ENCODE measurements at places on chromosomes 12 and 14.

- no peak for DNase-seq
Measured at GRCh38 chr12:42916143-42916542, 326.6 kb upstream of the PRICKLE1 start.

DNA sequence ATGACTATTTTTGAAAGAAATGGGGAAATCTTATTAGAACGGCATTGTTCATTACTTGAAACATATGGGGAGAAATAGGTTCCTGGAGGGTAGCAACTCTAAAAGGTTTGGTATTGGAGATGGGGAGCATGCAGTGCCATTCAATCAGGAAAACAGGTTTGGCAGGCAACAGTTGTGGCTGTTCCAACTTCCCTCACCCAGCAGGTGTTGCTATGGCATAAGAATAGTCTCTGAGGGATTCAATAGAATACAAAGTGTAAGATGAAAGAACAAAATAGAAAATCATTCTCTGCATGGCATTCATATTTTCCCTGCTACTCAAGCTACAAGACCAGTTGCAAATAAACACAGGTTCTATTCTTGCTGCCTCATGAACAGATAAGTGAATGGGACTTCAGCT, 393.3 kb upstream of the RPL10L start:
- DNase-seq = no peak

DNA sequence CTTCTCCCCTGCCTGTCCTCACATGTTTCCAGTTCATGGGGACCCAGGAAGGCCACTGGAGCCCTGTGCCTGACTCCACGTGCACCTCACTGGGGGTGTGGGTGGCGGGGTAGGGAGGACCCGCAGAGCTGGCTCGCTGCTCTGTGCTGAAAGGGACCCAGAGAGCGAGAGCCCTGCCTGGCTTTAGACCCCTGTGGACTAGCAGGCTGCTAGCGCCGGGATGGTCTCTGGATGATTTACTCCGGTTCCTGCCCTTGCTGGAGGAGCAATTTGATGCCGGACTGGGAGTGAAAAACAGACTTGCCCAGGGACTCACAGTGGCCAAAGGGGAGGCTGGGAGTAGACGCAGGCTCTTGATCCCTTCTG, 49.0 kb downstream of the NTF3 start:
- no peak for DNase-seq

DNA sequence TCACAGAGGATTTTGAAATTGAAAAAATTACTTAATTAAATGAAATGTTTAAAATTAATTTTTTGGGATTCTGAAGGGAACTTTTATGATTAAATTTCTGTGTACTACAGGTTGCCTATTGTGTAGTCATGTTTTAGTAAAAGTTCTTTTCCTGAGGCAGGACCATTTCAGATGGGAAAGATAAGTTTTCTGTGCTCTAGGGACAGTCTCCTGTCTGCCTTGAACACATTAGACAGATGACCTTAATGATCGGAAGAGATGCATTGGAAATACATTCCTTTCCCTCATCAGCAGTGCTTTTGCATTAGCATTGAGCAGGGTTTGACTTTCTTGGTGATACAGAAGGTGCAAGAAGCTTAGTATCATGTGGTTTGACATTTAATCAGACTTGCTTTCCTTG, 28.1 kb downstream of the CRADD start:
- no peak for DNase-seq

DNA sequence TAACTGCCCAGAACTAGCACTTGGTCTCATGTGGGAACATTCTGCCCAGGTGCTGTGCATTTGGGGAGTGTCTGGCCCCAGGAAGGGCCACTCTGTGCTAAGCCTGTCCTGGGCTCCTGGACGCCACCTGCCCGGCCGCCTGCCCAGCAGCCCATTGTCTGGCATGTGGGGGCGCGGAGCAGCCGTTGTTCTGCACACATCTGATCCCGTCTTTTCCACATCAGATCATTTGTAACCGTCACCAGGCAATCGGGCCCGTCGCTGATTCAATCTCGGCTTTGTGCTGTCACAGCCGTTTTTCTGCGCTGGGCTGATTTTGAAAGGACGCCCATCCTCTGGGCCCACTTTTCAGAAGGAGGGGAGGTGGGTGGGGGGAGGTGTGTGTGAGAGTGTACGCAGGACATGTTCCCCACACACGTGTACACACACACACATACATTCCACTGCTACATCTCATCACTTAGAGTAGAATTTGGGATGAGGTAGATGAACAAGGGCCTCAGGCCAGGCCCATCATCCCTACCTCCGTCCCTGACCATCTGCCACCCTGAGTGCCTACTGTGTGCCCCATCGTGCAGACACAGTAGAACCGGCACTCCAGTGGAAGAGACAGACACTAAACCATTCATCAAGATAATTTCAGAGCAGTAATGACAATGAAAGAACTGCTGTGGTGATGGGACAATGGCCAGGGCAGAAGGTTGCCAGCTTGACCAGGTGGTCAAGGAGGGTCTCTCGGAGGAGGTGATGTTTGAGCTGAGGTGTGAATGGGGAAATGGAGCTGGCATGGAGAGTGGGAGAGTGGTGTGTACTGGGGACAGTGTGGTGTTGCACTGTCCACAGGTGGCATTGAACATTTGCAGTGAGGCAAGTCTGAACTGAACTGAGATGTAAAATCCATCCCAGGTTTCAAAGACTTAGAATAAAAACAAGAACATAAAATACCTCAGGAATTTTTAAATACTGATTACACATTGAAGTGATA, 19.0 kb downstream of the FAM222A start:
- no peak for DNase-seq
